ENCODE measurements at places on chromosomes 4 and X.

- DNase-seq, result no peak
Measured at GRCh38 chr4:102263024-102263787, 82.1 kb downstream of the SLC39A8 start.

DNA sequence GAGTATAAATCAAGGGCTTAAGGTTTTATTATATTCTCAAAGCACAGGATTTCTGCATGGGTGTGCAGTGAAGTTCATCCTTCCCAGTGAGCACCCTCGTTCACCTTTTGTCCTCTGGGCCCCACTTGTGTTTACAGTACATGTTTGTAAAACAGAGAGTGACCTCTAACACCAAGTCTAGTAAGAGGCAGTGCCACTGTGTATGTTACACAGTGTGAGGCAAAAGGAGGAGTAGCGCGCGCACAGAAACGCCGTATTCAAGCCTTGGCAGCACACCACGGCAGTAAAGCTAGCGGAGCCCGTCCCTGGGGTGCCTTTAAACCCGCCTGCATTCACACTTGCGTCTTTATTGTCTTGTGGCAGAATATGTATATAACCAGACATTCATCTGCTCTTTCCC lies 51.9 kb downstream of the CCNI start:
- DNase-seq, result no peak

DNA sequence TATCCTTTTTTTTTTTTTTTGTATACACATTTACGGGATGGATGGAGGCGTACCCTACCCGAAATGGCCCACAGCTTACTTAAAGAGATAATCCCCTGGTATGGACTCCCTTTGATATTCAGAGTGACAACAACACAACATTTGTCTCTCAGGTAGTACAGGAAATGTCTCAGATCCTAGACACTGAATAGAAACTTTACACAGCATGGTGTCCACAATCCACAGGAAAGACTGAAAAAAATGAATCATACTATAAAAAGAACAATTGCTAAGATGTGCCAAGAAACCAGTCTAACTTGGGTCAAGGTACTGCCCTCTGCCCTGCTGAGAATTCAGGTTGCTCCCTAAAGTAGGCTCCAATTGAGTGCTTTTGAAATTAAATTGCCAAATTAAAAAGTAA lies 100.8 kb upstream of the LANCL3 start:
- DNase-seq, result no peak

DNA sequence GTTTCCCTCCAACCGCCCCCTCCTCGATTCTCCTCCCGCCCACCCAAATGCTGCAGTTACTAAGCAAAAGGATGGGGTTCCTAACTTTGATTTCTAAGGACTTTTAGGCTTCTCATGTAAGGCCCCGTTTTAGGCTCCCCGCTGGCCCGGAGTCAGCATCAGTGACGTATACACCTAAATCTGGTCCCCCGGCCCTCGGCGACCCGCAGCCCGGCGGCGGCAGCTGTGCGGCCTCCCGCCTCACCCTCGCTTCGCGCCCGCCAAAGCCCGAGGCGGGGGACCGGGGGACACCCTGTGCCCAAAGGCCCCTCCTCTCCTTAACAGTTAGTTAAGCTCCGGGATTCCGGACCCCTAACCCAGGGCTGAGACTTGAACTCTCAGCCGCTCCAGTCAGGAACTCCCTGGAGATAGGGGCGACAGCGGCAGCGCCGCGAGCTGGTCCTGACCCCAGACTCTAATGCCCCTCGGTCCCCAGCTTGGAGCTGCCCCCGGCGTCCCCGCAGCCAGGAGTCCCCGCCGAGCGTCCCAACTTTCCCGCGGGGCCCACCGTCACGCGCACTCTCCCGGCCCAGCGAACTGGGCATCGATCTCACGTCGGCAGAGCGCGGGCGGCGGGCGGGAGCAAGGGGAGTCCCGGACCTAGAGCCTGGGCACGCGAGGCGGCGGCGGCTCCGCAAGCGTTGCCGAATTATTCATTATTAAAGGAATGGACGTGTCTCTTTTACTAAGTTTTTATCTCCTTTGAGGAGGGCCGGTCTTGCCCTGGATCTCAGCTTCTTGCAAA lies 1.5 kb upstream of the NR3C2 start:
- DNase-seq, result peak; percentile 20

GRCh38 chr4:2834001-2834921 lies 9.4 kb upstream of the ADD1 start:
- no peak for DNase-seq
